ENCODE measurements at places on chromosomes 2 and 18.

- no peak for DNase-seq
These were observed 946 bp upstream of the AGAP1 start for GRCh38 chr2:235492850-235493344.

- DNase-seq = no peak
These were observed 838.1 kb upstream of the ACVR2A start for GRCh38 chr2:147006736-147007141.

DNA sequence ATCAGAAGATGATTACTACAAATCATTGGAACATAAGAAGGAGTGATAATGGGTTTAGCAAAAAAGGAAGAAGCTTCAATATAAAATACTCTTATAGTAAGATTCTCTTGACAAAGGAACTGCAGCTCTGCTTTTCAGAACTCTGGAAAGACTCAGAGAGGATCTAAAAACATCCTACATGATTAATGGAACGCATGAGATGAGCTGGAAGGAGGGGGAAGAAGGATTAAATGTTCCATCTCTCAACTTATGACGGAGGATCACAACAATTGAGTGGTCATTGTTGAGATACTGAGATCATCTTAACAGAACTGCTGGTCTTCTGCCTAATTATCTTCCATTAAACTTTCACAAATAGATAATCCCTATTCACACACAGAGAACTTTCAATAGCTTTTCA lies 267.5 kb upstream of the SLC8A1 start:
- DNase-seq = no peak

- DNase-seq = no peak
These were observed 60.6 kb downstream of the CABYR start for GRCh38 chr18:24199372-24199962.

DNA sequence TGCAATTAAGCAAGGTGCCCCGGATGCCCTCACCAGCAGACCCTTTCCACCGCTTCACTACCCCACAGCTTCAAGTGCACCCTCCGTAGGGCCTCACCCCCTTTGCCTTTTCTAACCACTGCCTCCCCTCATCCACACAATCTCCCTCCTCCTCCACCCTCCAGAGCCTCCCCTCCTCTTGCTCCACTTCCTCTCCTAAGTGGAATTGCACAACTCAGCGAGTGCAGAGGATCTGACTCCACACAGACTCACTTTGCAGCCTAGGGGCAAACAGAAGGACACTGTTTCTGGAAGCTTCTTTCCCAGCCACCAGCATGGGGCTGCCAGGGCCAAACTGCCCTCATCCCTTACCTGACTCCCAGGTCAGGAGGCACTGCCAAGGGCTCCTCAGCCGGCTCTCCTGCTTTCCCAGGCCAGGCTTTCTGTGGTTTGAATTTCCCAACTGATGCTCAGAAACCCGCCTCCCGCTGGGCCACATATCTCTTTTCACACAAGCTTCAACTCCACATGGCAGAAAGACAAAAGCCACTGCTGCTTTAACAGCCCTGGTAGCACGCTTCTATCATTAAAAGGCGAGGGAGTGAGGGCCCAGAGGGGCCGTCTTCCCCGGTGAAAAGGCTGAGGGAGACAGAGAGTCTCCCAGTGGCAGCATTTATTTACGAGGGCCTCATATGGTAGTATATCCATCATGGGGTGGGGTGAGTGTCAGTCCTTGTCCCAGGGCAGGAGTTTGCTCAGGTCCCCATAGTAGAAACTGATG lies 74.7 kb upstream of the MGAT4A start:
- no peak for DNase-seq

DNA sequence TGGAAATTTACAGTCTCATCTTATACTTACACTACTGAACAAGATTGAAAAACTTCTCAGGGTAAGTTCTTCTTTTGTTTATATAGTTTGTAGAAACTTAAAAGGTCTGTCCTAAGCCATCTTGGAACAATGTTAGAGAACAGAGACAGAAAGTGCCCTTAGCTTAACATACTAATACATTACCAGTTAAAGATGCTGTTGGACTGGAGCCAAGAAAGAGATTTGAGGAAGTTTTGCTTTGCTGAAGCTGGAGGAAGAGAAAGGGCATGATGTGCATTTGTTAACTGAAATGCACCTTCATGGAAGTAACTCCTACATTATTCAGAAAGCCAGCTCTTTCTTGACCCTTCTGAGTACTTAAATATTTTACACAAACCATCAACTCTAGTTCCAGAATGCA lies 66.5 kb upstream of the TNFRSF11A start:
- no peak for DNase-seq

- no peak for DNase-seq
These were observed 750.8 kb upstream of the KLHL29 start for GRCh38 chr2:22634167-22634566.

GRCh38 chr18:12074736-12075135 lies 18.9 kb upstream of the ANKRD62 start:
- DNase-seq = no peak

DNA sequence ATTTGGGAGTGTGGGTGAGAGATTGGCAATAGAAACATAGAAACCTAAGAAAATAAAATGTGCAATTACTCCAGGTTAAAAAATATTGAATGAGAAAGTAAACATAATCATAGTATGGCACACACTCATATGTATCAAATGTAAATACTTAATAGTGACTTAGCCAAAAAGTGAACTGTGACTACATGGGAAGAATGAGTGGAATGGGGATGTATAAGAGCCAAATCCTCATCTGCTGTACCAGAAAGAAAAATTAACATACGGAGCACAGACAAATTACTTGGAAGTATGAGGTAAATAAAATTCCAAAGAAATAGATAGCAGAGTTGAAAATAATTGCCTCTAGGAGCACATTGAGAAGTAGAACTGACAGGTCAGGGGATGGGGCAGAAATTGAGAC lies 4.0 kb downstream of the FLACC1 start:
- DNase-seq = no peak

DNA sequence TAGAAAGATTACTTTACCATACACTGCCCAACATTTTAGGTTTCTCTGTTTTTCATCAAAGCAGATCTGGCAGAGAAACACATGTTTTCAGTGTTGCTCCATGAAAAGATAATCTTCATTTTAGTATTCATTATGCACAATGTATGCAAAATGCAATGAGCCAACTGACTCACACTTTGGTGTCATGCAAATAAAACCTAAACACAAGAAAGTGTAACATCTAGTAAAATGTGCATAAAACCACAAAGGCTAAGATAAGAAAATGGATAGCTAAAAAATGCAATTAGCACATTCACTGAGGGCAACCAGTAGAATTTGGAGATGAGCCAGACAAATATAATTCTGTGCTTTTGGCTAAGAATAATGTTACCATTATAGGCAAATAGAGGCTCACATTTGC lies 203.5 kb upstream of the UBE2E3 start:
- DNase-seq = no peak

- DNase-seq = no peak
These were observed 20.1 kb upstream of the SLC39A10 start for GRCh38 chr2:195636890-195637289.

GRCh38 chr2:46983065-46983801 lies 67.6 kb upstream of the MCFD2 start:
- no peak for DNase-seq

DNA sequence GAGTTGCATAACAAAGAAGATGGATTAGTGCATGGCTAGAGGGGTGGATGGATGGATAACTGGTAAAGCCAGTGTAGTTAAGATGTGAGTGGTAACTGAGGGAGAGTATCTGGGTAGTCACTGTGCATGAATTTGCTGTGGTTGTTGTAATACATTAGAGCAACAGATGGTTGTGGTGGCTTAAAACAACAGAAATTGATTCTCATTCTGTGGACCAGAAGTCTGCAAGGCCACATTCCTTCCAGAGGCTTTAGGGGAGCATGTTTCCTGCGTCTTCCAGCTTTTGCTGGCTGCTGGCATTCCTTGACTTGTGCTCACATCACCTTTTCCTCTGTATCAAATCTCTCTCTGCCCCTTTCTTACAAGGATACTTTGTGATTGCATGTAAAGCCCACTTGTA lies 155.4 kb downstream of the ASB1 start:
- no peak for DNase-seq

DNA sequence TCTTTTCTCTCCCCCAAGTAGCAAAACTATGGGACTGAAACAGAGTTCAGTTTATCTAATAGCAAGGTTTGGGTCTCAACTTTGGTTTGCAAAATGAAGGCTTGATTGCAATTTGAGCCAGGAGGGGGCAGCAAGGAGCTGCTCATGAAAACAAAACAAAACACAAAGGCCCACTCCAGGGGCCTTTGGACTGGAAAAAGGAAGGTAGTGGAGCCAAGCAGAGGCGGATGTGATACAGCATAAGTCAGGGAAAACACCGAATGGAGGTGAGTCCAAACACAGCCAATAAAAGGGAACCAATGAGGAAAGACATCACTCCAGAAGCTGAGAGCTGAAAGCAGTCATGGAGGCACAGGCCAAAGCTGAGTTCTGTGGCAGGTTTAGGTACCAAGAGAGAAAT lies 799.7 kb upstream of the ACVR2A start:
- peak; percentile 7 for DNase-seq

GRCh38 chr2:54360055-54360792 lies 95.9 kb upstream of the SPTBN1 start:
- no peak for DNase-seq

- no peak for DNase-seq
These were observed 78.8 kb downstream of the FHOD3 start for GRCh38 chr18:36376361-36376760.

- DNase-seq = no peak
These were observed 17.3 kb upstream of the TAF4B start for GRCh38 chr18:26208977-26209376.

- DNase-seq = no peak
These were observed 255.7 kb upstream of the ACVR2A start for GRCh38 chr2:147589127-147589526.

- DNase-seq = no peak
These were observed 3.7 kb upstream of the CRIM1 start for GRCh38 chr2:36351736-36352349.

GRCh38 chr18:23949863-23950262 lies 64.7 kb upstream of the TTC39C start:
- DNase-seq = no peak

- DNase-seq = no peak
These were observed 62.3 kb upstream of the MCFD2 start for GRCh38 chr2:46977899-46978298.

GRCh38 chr2:155679647-155680046 lies 652.9 kb downstream of the NR4A2 start:
- DNase-seq = no peak

- no peak for DNase-seq
These were observed 33.8 kb downstream of the PRELID3A start for GRCh38 chr18:12441475-12442034.

DNA sequence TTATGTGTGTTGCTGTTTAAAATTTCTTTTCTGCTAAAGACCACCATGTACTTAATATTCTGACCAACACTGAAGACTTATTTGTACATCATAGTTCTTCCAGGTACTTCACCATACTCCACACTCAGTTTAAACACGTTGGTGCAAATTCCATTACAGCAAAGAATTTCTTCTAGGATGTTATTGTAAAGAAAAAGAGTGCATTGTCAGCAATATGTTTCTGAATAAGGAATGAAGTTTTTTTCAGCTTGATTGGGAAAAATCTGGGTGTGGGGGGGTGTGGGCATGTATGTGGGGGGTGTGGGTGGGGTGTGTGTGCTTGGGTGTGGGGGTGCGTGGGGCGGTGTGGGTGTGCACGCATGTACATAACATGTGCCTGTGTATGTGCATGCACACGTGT lies 164.1 kb downstream of the PTGR3 start:
- no peak for DNase-seq

- DNase-seq = peak; percentile 29
These were observed 26.3 kb downstream of the MRPL35 start for GRCh38 chr2:86225581-86225980.

- no peak for DNase-seq
These were observed 30.7 kb upstream of the MARCO start for GRCh38 chr2:118911166-118911856.
